ENCODE measurements at places on chromosomes 2 and 18.

DNA sequence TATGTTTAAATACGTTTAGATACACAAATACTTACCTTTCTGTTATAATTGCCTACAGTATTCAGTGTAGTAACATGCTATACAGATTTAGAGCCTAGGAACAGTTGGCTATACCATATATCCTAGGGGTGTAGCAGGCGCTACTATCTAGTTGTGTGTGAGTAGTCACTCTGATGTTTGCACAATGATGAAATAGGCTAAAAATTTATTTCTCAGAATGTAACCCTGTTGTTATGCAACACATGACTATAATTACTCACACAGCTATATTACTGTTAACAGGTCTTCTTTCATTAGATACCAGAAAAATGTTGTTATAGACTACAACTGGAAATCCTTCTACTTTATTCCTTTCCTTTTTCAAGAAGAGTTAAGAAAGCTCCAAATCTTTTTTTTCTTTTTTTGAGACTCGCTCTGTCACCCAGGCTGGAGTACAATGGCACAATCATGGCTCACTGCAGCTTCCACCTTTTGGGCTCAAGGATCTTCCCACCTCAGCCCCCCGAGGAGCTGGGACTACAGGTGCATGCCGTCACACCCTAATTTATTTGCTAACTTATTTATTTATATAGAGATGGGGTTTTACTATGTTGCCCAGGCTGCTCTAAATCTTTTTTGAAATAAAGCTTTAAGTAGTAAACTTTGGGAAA lies 48.5 kb downstream of the C2orf74 start:
- peak; percentile 45 for DNase-seq

DNA sequence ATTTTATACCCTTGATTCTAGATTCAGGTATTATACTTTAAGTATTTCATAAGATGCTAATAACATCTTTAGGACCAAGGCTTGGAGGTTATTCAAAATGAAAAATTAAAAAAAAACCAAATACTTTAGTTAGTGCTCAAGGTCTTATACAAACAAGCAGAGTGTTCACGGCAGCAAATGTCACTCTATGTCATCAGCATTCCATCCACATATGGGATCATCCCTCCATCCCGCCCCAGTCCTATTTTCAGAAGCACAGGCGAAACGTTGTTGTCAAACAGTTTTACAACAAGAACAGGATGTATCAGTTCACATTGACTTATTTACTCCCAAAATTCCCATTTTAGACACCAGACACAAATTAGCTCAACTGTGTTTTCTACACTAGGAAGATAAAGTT lies 83.7 kb downstream of the DSEL start:
- DNase-seq: no peak

GRCh38 chr2:88099798-88100488 lies 27.9 kb downstream of the FABP1 start:
- no peak for DNase-seq

- DNase-seq: no peak
Observed at GRCh38 chr2:205582366-205582765, 99.9 kb upstream of the NRP2 start.

DNA sequence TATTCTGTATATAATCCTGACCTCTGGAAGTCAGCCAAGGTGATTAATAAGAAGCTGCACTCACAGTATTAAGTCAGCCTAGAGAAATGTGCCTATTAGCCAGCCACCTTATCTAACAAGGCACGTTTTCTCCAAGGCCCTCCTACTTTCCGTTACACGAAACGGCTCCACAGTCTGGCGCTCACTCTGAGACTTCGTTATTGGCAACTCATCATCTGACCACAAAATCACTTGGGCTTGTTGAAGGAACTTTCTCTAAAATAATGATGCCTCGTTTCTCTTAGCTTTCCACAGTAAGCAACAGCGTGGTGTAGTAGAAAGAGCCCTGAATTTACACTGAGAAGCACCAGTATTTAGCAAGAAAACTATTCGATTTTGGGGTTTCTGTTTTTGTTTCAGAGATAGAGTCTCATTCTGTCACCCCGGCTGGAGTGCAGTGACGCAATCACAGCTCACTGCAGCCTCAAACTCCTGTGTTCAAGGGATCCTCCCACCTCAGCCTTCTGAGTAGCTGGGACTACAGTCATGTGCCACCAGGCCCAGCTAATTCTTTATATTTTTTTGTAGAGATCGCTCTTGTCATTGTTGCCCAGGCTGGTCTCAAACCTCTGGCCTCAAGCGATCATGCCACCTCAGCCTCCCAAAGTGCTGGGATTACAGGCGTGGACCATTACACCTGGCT lies 53.6 kb upstream of the SLC14A1 start:
- no peak for DNase-seq

DNA sequence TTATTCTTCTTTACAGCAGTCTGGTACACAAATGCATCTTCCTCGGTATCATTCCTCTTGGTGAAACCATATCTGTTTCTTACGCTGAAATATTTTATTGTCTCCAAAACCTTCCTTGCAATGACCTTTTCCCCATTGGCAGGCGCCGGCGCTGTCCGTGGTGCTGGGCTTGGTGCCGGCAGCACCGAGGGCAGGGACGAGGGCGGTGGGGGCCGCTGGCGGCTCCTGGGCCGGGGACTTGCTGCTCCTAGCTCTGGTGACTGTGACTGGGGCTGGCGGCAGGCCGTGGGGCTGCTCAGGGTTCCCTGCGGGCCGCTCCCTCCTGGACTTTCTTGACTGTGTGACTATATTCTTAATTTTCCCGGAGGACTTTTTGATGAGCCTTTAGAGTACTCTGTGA lies 72.5 kb downstream of the GPR39 start:
- no peak for DNase-seq

DNA sequence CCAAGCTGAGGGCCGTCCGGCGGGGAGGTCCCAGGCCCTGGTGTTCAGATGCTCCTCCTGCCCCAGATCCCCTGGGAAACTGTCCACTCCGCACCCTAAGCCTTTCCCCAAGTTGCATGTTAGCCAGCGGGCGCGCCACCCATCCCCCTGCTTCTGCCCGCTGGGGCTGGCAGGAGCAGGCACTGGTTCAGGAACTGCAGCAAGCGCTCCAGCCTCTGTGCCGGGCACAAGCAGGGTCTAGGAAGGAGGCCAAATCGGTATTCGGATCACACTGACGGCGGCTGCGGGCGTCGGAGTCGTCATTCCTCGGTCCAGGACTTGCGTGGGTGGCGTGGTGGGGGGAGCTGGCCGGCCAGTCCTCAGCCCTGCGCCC lies 53.7 kb downstream of the FAM168B start:
- DNase-seq: no peak

DNA sequence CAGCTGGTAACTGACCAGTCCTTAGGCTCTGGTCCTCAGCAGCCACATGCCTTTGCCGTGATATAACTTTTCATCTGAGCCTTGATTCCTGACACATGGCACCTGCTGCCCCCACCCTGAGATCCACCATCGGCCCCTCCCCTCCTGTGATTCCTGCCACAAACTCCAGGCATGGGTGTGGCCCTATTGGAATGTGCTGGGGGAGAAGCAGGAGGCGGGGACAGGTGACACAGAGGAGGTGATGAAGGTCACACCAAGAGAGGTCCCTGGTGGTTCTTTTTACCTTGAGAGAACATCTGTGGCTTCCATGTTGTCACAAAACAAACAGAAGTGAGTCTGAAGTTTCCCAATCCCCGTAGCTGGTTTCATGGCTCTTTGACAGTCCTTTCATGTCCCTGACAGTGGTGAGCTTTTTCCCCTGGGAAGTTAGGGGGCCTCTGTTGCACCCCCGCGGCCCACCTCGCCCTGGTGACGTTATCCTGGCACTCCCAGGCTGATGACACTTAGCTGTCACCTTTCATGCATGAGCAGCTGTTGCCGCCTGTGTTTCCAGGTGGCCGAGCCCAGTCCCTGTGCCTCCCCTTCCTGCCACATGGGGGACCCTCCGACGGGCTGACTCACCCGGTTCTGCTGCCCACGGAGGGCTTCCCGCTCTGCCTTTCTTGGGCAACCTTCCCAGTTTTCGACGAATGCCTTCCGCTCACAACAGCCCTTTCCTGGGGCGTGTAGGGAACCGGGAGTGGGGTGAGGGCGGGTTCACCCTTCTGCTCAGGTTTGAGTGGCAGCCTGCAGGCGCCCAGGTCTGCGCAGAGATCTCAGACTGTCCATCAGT lies 66.3 kb upstream of the GLI2 start:
- DNase-seq: no peak

- DNase-seq: peak; percentile 38
Observed at GRCh38 chr2:101205521-101206479, 46.9 kb upstream of the CNOT11 start.

- DNase-seq: no peak
Observed at GRCh38 chr2:122105877-122106206, 350.4 kb downstream of the TSN start.

GRCh38 chr2:177195194-177195593 lies 17.4 kb upstream of the HNRNPA3 start:
- no peak for DNase-seq

GRCh38 chr18:43847164-43848091 lies 570.1 kb upstream of the SYT4 start:
- no peak for DNase-seq

- no peak for DNase-seq
Observed at GRCh38 chr2:216984937-216985336, 125.1 kb upstream of the TNP1 start.

DNA sequence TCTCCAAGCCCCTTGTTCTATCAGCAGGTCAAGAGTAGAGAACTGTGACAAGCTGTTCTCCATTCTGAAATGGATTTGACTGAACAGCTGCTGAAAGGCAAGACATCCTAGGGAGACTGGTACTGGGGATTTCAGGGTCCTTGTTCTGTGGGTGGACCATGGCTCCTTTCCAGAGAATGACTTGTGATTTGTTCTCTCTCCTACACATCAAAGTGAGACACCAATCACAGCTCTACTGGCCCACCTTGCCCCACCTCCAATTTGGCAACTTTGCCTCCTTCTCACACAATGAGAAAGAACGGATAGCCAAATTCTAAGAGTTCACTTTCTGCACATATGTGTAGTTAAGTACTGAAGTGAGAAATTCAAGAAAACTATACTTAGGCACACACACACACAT lies 67.4 kb downstream of the BCL11A start:
- no peak for DNase-seq

DNA sequence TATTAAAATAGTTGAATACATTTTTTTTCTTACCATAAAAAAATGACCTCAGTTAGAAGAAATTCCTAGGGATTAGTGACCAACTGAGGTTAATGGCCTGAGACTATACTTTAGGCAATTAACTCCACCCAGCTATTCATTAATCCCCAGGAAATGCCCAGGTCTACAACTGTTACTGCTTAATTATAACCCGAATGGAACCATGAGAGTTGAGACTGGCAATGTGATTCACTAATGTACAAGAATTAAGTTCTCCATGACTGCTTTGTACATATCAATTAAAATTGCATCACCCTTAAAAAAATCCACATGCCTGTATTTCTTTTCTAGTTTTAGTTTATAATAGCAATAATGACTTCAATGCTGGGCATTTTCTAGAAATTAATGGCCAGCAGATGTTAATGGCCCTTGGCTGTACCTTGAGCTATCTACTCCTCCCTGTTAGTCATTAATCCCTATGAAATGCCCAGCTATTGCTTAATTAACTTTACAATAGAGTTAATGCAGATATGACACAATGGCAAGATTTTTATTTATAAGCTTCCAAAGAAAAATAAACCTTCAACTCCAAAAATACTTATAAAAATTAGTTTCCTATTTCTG lies 44.1 kb downstream of the ERBB4 start:
- DNase-seq: no peak

GRCh38 chr2:241110607-241111439 lies 8.7 kb upstream of the MTERF4 start:
- DNase-seq: no peak

GRCh38 chr2:106053116-106053515 lies 141.0 kb downstream of the UXS1 start:
- peak; percentile 9 for DNase-seq

GRCh38 chr2:58540681-58541080 lies 299.6 kb upstream of the FANCL start:
- DNase-seq: no peak

GRCh38 chr2:32743480-32744236 lies 115.8 kb downstream of the TTC27 start:
- no peak for DNase-seq

DNA sequence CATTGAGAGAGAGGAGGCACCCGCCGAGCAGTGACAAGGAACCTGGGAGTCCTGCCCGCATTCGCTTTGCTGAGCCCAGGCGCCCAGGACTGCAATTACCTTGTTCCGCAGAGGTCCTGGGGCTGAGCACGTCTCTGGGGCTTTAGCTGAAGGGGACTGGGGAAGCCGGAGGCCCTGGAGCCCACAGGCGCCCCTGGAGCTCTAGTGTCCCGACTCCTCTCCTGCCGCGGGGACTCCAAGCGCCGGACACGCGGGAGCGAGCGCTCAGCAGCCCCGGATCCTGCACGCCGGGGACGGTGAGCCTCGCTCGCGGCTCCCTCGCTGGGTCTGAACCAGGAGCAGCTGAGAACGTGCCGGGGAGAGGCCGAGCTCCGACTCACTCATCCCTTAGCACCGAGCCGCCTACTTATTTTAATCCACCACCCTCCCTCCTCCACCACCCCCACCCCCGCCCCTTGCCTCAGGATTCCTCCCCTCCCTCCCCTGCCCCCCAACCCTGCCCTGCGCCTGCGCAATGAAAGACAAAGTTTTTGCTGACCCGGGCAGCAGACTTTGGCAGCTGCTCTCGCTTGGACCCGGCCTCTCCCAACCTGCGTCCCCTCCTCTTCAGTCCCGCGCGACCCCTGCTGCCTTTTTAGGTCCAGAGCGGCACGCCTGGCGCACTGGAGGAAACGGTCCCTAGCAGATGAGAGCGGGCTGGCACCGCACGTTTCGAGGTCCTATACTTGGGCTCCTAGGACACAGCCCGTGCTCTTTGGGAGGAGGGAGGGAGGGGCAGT lies at the start of gene OSR1:
Gene OSR1, minus strand, starts transcription at position 382 of the 779 bp plus-strand sequence. CDS start 4,818 bp downstream, outside the sequence.
- DNase-seq: no peak

GRCh38 chr18:59232309-59233016 lies 12.5 kb downstream of the GRP start:
- no peak for DNase-seq

GRCh38 chr2:102657770-102658169 lies 38.4 kb downstream of the SLC9A2 start:
- DNase-seq: no peak

DNA sequence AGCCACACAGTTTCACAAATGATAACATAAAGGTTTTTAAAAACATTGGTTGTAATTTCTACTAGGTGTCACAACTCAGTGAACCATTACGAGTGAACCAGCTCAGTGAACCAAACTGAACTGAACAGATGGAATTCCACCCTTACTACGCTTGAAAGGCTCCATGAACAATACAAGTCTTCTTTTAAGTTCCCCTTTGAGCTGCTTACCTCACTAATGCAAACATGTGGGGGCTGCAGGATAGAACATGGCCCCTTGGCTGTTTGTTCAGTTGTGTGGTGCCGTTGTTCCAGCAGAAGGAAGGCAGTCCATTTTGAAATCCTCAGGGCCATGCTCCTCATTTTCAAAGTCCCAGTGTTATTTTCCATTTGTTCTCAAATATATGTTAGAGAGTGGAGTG lies 30.7 kb upstream of the KLHL14 start:
- DNase-seq: peak; percentile 13

- DNase-seq: no peak
Observed at GRCh38 chr2:11904029-11904428, 157.6 kb downstream of the LPIN1 start.

DNA sequence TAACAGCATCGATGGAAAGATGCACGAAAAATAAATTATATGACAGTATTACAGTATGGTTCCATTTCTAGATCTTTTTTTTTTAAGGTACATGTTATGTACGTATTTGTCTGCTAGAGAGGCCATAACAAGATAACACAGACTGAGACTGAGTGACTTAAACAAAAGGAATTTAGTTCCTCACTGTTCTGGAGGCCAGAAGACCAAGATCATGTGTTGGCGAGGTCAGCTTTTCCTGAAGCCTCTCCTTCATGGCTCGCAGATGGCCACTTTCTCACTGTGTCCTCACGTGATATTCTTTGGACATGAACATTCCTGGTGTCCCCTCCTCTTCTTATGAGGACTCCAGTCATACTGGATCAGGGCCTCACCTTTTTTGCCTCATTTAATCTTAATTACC lies 177.4 kb downstream of the CAPN13 start:
- DNase-seq: peak; percentile 65
